ENCODE measurements at places on chromosomes 1 and 21.

- no peak for DNase-seq
Observed at GRCh38 chr1:33118274-33118673, 37.3 kb downstream of the AZIN2 start.

DNA sequence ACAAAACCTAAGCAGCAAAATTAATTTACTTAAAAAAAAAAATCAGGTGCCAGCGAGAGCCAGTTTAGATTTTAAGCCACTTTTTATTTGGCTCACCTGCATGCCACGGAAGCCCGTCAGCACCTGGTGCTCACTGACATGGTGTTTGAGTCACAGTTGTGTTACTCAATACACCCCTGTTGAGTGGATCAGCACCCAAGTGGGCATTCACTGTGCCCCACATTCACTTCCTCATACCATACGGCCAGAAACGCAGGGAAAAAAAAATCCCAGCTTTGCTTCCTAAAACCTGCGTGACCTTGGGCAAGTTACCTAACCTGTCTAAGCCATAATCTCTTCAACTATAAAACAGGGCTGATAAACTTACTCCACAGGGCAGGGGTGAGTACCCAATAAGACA lies 42.8 kb upstream of the SIM2 start:
- DNase-seq = no peak

DNA sequence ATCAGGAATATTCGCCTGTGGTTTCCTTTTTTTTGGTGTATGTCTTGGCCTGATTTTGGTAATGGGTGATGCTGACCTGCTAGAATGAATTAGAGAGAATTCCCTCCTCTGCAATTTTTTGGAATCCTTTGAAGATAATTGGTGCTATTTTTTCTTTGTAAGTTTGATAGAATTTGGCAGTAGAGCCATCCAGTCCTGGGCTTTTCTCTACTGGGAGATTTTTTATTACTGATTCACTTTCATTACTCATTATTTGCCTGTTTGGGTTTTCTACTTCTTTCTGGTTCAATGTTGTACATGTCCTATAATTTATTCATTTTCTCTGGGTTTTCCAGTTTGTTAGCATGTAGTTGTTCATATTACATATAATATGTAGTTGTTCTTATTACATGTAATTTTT lies 48.7 kb downstream of the NTMT2 start:
- no peak for DNase-seq

GRCh38 chr1:156445789-156446263 lies 54.7 kb downstream of the MEF2D start:
- DNase-seq = peak; percentile 84

- no peak for DNase-seq
Observed at GRCh38 chr1:147720557-147720956, 39.8 kb downstream of the GJA5 start.

DNA sequence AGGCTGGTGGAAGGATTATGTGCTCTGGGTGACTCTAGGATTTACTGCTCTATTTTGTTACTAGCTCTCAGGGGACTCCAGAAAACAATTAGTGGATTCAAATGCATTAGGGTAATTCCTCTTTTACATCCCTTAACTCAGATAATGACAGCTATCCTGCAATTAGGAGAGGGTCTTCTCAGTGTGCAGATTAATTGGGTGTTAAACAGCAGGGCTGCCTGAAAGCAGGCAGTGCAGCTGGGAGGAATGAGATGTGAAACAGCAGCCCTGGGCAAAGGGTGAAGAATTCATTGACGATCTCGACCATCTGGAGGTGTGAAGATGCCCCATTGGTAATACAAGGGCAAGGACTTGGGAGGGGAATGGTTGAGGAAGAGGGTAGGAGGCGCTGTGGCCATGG lies 66.1 kb downstream of the HTR6 start:
- DNase-seq = no peak

GRCh38 chr1:11342621-11343032 lies 69.6 kb downstream of the UBIAD1 start:
- no peak for DNase-seq

DNA sequence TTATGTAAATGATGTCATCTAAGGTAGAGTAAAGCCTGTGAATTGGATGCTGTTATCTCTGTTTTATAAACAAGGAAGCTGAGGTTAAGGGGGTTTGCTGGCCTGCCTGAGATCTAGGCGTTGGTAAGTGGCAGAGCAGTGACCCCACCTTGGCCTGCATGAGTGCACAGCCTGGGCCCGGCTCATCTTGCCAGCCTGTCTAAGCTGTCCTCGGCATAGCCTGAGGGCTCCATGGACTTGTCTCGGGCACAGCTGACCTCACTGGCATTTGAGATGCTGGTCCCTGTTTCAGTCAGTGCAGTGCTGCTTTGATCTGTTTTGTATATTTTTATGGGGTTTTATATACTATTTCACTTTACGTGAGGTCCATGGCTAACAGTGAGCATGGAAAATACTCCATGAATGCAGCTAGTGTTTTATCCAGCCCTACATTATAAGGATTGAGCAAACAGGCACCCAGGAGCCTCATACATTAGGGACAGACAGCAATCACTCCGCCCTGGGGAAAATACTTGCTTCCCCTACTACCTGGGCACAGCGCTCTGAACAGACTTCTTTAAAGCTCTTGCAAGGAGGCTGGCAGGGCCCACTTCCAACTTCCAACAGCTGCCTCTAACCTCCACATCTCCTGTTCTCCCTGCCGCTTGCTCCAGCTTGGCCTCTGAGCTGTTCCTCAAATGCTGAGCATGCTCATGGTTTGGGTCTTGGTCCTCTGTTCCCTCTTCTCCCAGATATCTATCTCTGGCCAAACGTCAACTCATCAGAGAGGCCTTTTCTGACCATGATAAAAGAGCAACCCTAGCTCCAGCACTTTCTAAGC lies 150.6 kb upstream of the HMGB4 start:
- DNase-seq = no peak

- no peak for DNase-seq
Observed at GRCh38 chr21:42659416-42660117, 6.1 kb downstream of the PDE9A start.

GRCh38 chr1:7267493-7267892 lies 482.2 kb downstream of the CAMTA1 start:
- DNase-seq = peak; percentile 46

DNA sequence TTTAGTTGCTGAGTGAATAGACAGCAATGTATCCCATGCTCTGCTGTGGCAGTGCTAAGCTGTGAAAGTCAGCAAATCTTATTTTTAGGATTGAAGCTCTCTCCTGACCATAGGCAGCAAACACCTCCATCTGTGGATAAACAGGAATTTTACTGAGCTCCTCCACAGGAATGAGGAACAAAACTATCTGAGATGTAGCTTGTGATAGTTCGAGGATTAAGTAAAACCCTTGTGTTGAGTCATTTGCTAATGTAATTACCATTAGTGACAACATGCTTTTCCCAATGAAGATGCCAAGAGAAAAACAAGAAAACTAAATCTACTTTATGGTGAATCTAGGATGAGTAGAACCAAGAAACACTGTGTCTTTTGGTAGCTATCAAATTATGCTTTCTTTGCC lies 122.7 kb downstream of the CLEC20A start:
- no peak for DNase-seq

- peak; percentile 35 for DNase-seq
Observed at GRCh38 chr1:12615159-12615864, 2.7 kb downstream of the DHRS3 start.

DNA sequence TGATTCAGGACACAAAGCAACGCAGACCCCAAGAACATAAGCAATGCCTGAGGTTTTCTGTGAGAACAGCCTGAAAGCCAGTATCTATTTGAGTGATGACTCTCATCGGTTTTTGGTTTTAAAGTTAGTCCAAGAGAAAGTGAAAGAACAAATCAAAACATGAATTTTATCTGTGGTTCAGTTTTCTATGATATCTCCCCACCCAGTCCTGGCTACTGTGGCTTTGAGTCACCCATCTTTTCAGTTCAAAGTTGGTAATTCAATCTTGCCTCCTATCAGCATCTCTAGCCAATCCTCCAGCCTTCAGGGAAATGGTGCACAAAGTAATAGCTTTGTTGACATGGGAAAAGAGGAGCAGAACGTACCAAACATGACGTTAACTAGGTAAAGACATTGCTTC lies 40.5 kb upstream of the KRTAP19-8 start:
- no peak for DNase-seq

DNA sequence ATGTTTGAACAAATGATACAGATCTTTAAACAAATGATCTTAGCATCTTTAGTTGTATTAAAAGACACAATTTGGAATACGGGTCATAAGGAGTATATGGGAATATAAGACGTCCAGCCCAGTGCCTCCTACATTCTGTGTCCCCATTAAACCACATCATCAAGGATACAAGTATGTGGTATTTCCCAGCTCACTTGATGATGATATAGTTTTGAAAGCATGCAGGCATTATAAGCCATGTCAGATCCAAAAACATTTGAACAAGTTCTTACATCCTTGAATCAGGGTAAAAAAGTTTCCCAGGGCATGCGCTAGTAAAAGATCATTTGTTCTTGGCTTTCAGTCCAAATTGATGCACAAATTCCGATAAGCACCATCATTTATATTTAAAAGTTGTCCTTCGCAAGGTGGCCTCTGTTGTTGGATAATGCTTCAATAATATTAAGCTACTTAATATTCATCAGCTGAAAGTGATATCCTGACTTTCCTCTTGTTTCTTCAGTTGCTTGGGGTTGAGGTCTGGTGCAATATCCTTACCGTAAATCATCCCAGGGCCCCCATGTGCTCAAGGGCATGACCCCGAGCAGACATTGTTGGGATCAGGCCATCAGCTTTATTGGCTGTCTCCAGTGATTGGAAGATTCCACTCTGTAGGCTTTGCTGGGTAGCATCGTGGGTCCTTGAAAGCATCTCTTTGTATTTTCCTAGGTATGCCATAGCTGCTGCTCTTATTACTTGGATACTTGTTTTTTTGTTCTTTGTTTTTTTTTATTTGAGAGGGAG lies 61.8 kb downstream of the CENPF start:
- no peak for DNase-seq

DNA sequence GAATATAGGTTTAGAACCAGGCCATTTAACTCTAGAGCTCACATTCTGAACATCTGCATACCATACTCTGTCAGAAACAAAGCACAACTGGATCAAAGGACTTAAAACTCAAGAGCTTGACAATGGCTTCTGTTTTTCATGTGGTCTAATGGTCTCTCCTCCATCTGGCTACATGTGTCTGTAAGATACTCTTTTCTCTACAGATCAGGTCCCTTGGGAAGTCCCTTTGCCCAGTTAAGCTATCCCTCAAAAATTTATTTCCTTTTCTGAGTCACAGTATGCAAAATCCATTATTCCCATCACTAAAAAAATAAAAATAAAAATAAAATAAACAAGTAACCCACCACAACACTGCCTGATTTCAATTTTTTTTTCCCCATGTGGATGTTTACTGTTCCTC lies 357.0 kb upstream of the PRMT6 start:
- DNase-seq = no peak

GRCh38 chr1:50491142-50491541 lies 67.9 kb upstream of the DMRTA2 start:
- no peak for DNase-seq

- no peak for DNase-seq
Observed at GRCh38 chr1:203202431-203203245, 16.1 kb upstream of the CHI3L1 start.

GRCh38 chr1:43932786-43933385 lies 715 bp upstream of the ARTN start:
- no peak for DNase-seq

GRCh38 chr1:220511179-220511578 lies 16.8 kb upstream of the MARK1 start:
- DNase-seq = no peak

GRCh38 chr1:57470036-57470435 lies 46.2 kb upstream of the DAB1 start:
- DNase-seq = no peak

GRCh38 chr1:33641104-33641830 lies 168.8 kb downstream of the ZSCAN20 start:
- peak; percentile 6 for DNase-seq

DNA sequence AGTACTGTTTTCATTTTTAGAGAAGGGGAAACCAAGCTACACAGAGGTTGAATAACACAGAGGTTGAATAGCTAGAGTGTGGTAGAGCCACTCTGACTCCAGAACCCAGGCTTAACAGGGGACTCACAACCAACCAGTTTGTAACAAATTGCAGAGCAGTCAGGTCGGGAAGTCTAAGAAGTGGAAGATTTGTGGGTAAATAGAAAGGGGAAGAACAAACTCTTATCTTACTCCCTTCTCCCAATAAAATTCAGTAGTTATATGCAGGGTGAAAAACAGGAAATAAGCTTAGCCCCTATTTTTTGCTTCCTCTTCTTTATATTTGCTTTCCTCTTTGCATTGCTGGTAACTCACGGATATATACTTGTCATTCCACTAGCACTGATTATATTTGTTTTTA lies 23.2 kb downstream of the CDC42 start:
- DNase-seq = no peak

DNA sequence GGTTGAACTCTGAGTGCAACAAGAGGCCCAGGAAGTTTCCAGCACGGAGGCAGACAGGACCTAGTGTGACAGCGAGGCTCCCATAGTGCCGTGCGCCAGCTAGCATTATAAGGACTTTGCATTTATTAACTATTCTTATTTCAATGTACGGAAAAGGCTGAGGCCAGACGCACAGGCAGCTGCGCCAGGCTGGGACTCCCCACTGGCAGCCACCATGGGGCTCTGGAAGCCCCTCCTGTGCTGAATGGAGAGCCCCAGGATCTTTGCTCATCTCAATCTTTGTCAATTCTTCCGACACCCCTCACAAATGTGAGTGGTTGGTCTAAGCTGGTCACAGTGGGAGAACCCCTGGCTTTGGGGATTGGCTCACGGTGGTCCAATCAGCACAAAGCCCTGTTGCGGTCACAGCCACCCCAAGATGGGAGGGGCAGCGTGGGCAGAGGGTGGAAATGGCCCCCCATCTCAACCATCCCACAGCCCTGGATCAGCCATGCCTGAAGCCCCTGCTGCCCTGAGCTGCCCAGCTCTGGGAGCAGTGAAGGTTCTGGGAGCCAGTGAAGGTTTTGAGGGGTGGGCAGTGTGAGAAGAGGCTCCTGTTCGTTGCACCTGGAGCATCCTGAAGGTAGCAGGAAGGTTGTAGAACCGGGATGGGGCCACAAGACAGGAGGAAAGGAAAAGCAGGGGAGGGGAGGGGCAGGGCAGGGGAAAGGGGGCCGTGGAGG lies 59.5 kb upstream of the ADARB1 start:
- no peak for DNase-seq

DNA sequence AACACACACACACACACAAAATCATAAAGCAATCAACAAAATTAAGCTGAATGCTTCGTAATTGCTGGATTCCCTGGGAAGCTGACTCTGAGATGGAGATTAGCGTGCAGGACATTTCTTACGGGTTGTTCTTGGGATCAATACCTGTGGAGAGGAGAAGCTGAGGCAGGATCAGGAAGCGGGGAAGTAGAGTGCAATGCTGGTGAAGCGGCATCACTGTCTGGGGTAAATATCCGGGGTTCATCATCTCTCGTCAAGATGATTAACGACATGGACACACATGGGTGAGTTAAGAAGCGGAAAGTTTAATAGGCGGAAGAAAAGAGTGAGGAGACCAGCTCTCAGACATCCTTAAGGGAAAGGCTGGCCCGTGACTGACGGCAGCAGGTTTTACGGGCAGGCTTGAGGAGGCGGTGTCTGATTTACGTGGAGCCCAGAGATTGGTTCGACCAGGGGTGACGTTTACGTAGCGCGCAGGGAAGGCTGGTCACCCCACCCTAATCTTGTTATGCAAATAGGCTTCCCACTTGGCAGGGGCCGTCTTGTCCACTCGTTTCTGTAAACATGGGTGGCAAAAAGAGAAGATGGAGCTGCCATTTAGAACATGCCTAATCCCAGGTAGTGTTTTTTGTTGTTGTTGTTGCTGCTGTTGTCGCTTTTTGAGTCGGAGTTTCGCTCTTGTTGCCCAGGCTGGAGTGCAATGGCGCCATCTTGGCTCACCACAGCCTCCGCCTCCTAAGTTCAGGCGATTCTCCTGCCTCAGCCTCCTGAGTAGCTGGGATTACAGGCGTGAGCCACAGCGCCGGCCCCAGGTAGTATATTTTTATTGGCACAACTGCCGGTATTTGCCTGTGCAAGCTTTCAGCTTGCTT lies 135.6 kb upstream of the KCNJ15 start:
- DNase-seq = no peak

Measured in Caki2 (cell line).